Type B pancreatic cell (in vitro differentiated cells): ENCODE measurements at places on chromosomes 16 and 17. TPM values are rescaled to one million over a fixed set of nuclear protein-coding genes. Genes with fewer than 3 reads are reported as not detected.
A peak's percentile ranks its signal among the peaks of the same experiment; 100 is the strongest.

- no peak overlapping the region for H3K4me3 ChIP-seq
- no peak for DNase-seq
- peaks cover 3% of the 10 kb centered on the region for H3K36me3 ChIP-seq
- H3K27me3 ChIP-seq, result no peaks in the 10 kb centered on the region
- H3K4me1 ChIP-seq, result peaks cover 73% of the 10 kb centered on the region
Measured at GRCh38 chr16:12092544-12092921, 116.0 kb downstream of the SNX29 start.

DNA sequence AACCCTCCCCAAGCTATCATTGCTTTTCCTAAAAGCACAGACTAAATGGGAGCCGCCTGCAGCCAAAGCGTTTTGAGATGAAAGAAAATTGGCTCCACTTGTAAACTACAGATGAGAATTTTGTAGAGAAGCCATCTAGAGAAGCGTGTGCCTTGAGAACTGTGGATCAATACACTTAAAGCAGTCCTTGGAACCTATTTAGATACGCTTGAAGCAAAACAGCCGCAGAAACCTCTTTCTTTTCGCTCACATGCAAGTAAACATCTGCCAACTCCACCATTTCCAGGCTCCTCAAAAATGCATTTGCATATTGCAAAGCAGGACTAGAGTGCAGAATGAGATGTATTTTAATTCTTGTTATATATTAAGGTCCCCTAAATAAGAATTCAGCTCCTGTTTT lies 13.1 kb downstream of the KIAA0513 start:
- H3K4me3 ChIP-seq, result no peak overlapping the region
- H3K4me1 ChIP-seq, result peaks cover 17% of the 10 kb centered on the region
- no peak for DNase-seq
- H3K36me3 ChIP-seq, result no peaks in the 10 kb centered on the region

DNA sequence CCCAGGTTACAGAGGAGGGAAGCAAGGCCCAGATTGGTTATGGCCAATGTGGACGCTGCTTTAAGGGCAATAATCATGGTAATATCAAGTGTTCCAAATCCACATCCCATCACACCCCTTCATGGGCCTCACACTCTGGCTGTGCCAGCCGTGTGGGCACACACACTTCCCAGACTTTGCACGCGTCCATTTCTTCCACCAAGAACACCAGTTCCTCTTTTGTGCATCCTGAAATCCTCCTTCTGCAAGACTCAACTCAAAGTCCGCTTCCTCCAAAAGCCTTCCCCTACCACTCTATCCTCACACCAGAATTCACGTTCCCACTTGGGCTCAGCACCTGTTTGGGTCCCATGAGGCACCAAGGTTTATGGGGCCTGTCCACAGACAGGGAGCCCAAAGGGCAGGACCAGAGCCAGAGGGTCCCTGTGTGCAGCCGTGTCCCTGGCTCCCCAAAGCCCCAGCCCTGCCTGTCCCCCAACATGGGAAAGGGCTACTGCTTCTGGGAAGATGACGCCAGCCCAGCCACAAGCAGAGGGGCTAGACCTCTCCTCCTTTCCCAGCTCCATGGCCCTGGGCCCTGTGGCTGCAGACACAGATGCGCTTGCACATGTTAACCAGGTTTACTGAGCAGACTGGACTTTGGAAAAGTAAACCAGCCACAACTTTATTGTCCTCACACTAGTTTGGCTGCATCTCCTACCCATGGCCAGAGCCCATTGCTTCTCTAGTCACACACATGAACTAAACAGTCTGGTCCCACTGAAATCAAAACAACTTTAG lies 20.3 kb downstream of the SPNS3 start:
- no peak overlapping the region for H3K4me3 ChIP-seq
- no peak overlapping the region for H3K27ac ChIP-seq
- H3K27me3 ChIP-seq, result peaks cover 6% of the 10 kb centered on the region
- no peak for DNase-seq

- H3K36me3 ChIP-seq, result no peaks in the 10 kb centered on the region
- no peak overlapping the region for H3K4me3 ChIP-seq
- H3K27ac ChIP-seq, result no peak overlapping the region
- H3K4me1 ChIP-seq, result peaks cover 4% of the 10 kb centered on the region
- DNase-seq, result no peak
Measured at GRCh38 chr17:33342025-33342424, 48.9 kb upstream of the ASIC2 start.

GRCh38 chr17:29177541-29177870 lies 2.7 kb downstream of the MYO18A start:
- DNase-seq, result no peak
- no peaks in the 10 kb centered on the region for H3K36me3 ChIP-seq
- H3K27ac ChIP-seq, result peak overlapping the region; percentile 88
- H3K4me1 ChIP-seq, result peaks cover 29% of the 10 kb centered on the region
- H3K4me3 ChIP-seq, result peak overlapping the region; percentile 85

Gene CD7
- 1.4 and 1.6 TPM in 2 replicates for total RNA-seq

- no peak overlapping the region for H3K27ac ChIP-seq
- peaks cover 3% of the 10 kb centered on the region for H3K36me3 ChIP-seq
- peaks cover 10% of the 10 kb centered on the region for H3K4me1 ChIP-seq
- no peak for DNase-seq
Measured at GRCh38 chr17:80876950-80877728, 114.5 kb upstream of the CHMP6 start.

DNA sequence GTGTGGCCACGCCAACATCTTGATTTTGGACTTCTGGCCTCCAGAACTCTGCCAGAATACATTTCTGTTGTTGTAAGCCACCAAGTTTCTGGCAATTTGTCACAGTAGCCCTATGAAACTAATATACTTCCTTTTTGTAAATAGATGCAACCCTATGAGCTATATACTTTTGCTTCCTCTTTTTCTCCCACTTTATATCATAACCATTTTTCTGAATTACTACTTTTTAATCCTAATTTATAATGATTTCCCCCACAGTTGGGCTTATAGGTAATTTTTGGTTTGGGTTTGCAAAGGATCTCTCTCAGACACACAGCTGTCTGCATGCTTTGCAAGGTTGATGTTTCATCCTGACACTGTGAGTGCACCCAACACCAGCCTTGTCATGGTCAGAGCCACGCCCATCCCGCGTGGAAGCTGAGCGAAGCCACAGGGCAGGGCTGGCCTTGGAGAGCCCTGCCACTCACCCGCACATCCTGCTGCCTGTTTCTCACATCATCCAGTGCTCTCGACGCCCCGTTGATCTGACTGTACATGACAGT lies 5.8 kb downstream of the TRIM25 start:
- H3K4me1 ChIP-seq, result peaks cover 15% of the 10 kb centered on the region
- H3K27me3 ChIP-seq, result no peaks in the 10 kb centered on the region
- H3K27ac ChIP-seq, result no peak overlapping the region
- DNase-seq, result peak; percentile 66
